Stimulated activated CD4-positive, alpha-beta T cell treated with anti-CD3 and anti-CD28 coated beads, Interleukin-1b, Interleukin-23, amount 100 ng/mL, for 24 hours (primary cell): ENCODE measurements at places on chromosomes 2 and 18.

DNA sequence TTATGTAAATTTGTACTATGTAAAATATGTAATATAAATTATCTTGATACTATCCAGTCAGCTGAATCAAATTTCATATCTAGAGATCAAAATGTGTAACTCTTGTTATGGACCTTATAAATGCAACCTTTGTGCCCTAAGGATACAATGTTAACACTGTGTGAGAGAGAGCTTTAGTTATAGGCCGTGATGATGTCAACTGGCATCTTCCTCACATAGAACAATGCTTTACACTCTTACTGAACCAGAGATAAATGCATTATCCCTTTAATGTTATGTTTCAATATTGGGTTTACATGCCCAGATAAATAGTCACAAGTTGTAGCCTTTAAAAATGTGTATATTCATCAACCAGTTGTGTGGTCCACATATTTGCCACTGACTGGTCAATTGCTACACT lies 115.1 kb downstream of the KCNJ3 start:
- DNase-seq: no peak

GRCh38 chr2:239300871-239301735 lies 99.7 kb downstream of the HDAC4 start:
- no peak for DNase-seq

- no peak for DNase-seq
Measured at GRCh38 chr2:136075476-136075875, 42.5 kb downstream of the CXCR4 start.

DNA sequence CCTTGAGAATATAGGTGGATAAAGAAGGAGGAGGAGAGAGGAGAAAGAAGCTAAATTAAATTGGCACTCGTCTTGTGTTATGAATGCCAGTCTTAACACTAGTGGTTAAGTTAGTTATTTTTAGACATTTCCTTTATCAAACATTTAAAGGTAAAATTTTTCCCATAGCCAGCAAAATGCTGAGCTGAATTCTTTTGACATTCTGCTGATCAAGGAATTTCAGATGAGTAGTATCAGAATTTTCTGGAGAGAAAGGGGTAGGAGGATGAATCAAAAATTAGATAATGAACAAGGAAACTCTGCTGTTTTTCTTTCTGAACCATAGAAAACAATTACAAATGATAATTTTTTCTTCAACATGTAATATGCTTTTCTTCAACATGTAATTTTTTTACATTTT lies 52.5 kb downstream of the ASXL3 start:
- no peak for DNase-seq

- DNase-seq: no peak
Measured at GRCh38 chr2:117101613-117102012, 712.9 kb upstream of the DDX18 start.

DNA sequence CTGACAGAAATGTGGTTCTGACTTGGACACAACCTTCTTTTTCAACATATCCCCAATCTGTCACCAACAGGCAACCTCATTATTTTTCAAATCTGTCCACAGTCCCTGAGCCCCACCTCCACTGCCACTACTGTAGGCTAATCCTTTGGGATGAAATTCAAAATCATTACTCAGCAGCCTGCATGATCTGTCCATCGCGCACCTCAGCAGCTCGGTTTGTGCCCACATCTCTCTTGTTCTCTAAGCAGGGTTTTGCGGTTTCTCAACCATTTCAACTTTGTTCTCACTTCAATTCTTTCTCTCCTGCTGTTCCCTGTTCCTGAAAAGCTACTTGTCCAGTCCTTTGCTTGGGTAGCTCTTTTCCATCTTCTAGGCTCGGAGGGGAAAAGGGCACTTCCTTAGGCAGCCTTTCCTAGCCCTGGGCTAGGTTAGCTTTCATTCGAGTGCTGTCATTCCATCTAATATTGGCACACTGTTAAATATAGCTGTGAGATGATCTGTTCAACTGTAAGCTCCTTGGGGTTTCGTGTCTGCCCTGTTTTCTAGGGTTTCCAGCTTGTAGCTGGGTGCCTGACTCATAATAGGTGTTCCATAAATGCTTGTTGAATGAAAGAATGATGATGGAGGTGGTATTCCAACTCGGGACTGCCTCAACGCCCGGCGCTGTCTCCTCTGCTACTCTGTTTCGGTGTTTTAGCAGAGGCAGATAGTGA lies 653 bp upstream of the ANKAR start:
- no peak for DNase-seq

- DNase-seq: no peak
Measured at GRCh38 chr2:185667452-185667851, 71.2 kb upstream of the FSIP2 start.

GRCh38 chr2:192215096-192215877 lies 20.6 kb upstream of the TMEFF2 start:
- no peak for DNase-seq

DNA sequence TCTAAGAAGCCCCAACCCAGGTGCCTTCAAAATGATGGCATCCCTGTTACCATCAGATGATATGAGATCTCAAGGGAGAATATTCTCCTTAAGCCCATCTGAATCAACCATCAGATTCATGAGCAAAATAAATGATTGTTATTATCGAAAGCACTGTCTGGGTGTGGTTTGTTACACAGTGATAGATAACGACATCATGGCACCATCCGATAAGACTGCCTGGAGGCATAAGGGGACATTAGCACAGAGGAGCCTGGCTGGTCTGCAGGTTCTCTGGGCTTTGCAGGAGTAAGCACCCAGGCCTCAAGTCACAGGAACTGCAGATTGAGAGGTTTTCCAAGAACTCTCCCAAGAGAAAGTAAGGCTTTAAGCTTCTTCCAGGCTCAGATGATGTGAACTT lies 15.6 kb downstream of the BMP10 start:
- no peak for DNase-seq

GRCh38 chr18:49100226-49100968 lies 149.6 kb upstream of the SMAD7 start:
- DNase-seq: no peak
